ENCODE measurements at places on chromosomes 3 and 15. TPM values are rescaled to one million over a fixed set of nuclear protein-coding genes. Genes with fewer than 3 reads are reported as not detected.

GRCh38 chr15:79084308-79084968 is 6.1 kb downstream of the RASGRF1 start:
- DNase-seq: no peak

- DNase-seq: no peak
Observed at GRCh38 chr15:84731774-84732173, 15.8 kb upstream of the SEC11A start.

DNA sequence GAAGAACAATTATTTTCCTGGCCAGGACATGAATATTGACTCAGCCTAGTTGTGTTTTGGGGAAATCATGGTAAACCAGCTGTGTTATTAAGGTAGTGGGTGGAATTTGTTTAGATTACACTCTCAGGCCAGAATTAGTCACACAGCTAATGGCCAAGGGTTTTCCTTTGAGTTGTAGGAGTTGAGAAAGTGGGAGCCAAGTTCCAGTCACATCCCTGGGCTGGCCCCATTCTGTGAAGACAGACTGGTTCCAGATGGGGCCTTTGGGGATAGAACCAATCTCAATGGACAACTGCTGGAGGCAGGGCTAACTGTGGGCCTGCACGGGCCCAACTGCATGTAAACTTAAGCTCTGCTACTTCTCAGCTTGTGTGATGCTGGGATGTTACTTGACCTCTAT is 1.4 kb upstream of the RASL12 start:
- no peak for DNase-seq

DNA sequence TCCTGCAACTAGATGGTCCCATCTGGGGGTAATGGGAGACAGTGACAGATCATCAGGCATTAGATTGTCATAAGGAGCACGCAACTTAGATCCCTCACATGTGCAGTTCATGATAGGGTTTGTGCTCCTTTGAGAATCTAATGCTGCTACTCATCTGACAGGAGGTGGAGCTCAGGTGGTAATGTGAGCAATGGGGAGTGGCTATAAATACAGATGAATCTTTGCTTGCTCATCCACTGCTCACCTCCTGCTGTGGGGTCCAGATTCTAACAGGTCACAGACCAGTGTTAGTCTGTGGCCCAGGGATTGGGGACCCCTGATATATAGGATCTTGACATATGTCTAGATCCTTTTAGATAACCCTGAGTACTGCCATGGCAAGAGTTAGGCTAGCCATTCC is 52.7 kb downstream of the RASGRF1 start:
- DNase-seq: peak; percentile 39

- peak; percentile 62 for DNase-seq
Observed at GRCh38 chr3:113747283-113748046, 630 bp downstream of the ATP6V1A start.

DNA sequence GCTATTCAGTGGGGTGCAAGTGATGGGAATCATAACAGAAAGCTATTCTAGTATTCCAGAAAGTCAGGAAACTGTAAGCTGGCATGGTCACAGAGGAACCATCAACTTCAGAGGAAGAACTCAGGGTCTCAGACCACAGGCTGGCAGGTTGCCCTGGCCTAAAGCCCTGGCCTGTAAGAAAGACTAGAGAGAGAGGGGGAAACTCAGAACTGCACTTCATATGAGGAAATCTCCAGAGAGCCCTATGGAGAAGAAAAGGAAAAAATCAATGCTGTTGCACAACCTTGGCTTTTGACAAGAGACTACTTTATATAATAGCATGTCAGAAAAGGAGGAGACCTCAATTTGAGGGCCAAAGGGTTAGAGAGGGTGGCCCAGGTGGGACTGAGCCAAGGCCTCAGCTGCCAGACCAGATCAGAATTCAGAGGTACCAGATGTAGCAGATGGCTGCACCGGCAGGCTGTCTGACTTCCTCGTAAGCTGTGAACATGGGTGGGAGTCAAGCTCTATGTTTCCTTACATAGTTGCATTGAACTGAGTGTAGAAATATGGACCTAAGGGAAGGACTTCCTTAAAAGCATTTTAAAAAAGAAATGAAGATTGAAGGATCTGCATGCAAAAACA is 333.8 kb downstream of the PDCD6IP start:
- DNase-seq: no peak

DNA sequence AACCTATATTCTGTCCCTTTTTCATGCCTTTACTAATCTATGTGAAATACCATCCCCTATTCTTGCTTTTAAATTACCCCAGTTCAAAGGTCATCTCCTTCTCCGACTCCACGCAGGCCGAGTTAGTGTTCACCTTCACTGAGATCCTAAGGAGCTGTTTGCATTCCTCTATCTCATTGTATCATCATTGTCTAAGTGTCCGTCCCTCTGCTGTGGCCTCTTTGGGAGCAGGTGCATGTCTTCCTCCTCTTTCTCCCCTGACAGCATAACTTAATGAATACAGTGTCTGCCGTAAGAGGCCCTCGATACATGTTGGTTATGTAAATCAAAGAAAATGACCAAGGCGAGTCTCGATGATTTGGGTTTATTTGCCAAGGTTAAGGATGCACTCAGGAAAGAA is 4.9 kb upstream of the PPP1R2 start:
- no peak for DNase-seq

ATP13A4 gene
- total RNA-seq: not detected

ARPP21 gene
- not detected for total RNA-seq

SNRPA1 gene
- total RNA-seq: 17.2 TPM

SLC12A1 gene
- total RNA-seq: not detected

PPP1R14D gene
- not detected for total RNA-seq
